Peyer's patch (tissue), 4 donors: ENCODE measurements at places on chromosomes 7 and 10. TPM values are rescaled to one million over a fixed set of nuclear protein-coding genes. Genes with fewer than 3 reads are reported as not detected.

Gene TIMM23
- 52.3 TPM for total RNA-seq

GRCh38 chr7:29955799-29956486, 33.7 kb downstream of the SCRN1 start:
- no peak overlapping the region for H3K27ac ChIP-seq
- no peaks in the 10 kb centered on the region for H3K36me3 ChIP-seq
- peak; percentile 49 for DNase-seq
- no peaks in the 10 kb centered on the region for H3K27me3 ChIP-seq
- H3K4me3 ChIP-seq = no peak overlapping the region
- H3K4me1 ChIP-seq = no peaks in the 10 kb centered on the region

GRCh38 chr10:11050301-11051287, 32.9 kb downstream of the CELF2 start:
- H3K36me3 ChIP-seq = no peaks in the 10 kb centered on the region
- peaks cover 6% of the 10 kb centered on the region for H3K4me1 ChIP-seq
- H3K27ac ChIP-seq = no peak overlapping the region
- no peak overlapping the region for H3K4me3 ChIP-seq

DNA sequence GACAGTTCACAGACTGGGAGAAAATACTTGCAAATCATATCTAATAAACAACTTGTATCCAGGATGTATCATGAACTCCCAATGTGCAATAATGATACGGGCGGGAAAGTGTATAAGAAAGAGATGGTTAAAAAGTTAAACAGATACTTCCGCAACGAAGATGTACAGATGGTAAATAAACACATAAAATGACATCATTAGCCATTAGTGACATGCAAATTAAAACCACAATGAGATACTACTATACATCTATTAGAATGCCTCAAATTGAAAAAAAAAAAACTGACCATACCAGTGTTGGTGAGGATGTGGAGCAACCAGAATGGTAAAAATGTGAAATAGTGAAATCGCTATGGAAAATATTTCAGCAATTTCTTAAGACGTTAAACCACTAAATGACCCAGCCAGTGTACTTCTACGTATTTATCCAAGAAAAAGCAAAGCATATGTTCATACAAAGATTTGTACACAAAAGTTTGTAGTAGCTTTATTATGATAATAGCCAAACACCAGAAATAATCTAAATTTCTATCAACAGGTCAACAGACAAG, 83.5 kb downstream of the IPMK start:
- no peaks in the 10 kb centered on the region for H3K27me3 ChIP-seq
- no peaks in the 10 kb centered on the region for H3K4me1 ChIP-seq
- no peak for DNase-seq
- no peak overlapping the region for H3K27ac ChIP-seq
- no peaks in the 10 kb centered on the region for H3K36me3 ChIP-seq

GRCh38 chr10:88983939-88984338, 6.7 kb upstream of the FAS start:
- H3K36me3 ChIP-seq = no peaks in the 10 kb centered on the region
- H3K27ac ChIP-seq = no peak overlapping the region
- H3K4me1 ChIP-seq = no peaks in the 10 kb centered on the region
- H3K27me3 ChIP-seq = no peaks in the 10 kb centered on the region
